HFF-Myc (cell line): ENCODE measurements at places on chromosomes 3 and 15.

- DNase-seq, result peak; percentile 22
Measured at GRCh38 chr15:42704492-42704926, 32.4 kb downstream of the CDAN1 start.

- DNase-seq, result no peak
Measured at GRCh38 chr3:160757233-160758106, 1.4 kb downstream of the PPM1L start.

DNA sequence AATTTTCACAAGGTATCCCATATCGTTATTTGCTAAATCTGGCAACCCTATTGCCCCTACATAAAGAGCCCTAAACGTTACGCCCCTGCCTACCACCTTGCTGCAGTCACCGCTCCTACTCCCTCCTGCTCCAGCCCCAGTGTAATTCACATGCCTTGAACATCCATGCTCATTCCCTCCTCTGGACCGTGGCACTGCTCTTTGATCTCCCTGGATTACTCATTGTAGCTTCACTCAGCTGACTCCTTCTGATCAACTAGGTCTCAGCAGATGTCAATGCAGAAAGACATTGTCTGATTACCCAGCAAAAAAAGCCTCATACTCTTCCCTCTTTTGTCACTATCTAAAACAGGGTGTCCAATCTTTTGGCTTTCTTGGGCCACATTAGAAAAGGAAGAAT is 40.7 kb upstream of the KBTBD8 start:
- no peak for DNase-seq

DNA sequence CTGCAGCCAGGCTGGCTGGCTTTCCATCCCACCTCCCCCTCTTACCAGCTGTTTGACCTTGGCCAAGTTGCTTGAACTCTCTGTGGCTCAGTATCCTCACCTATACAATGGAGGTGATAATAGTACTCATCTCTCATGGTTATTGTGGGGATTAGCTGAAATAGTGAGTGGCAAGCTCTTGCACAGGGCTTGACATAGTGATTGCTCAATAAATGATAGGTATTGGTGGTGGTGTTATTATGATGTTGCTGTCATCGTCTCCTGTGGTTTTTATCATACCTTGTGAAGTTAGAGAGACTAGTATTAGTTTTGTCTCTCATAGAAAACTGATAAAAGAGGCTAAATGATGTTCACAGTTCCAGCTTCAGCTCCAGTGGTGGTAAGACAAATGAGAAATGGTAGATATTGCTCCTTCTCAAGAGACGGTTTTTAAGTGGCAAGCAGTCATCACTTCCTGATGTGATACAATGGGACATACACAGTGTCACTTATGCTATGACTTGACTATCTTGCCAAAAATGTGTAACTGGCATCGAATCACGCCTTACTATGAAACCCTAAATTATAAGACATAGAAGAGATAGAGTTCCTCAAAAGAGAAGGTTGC is 12.1 kb upstream of the UBE2E1 start:
- DNase-seq, result no peak

GRCh38 chr3:138944929-138945708 is 1.8 kb downstream of the FOXL2 start:
- no peak for DNase-seq
